ENCODE measurements at places on chromosomes 5 and 9.

DNA sequence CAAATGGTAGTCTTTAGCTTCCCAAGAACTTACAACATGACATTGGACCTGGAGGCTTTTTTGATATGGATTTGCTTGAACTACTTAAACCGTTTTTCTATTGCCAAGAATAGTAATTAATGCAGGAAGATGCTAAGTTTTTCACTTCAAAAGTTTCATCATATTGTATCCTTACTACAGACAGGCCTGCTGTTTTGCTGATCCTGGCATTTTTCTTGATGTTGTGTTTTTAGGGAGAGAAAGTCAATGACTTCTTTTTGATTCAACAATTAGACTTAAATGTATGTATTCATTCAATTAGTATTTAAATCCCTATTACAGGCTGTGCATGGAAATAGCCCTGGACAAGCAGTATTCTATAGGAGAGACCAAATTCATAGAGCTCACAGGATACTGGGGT lies 172.7 kb downstream of the TRPM3 start:
- DNase-seq: no peak

- no peak for DNase-seq
Observed at GRCh38 chr9:98575379-98576346, 133.1 kb downstream of the GABBR2 start.

- DNase-seq: no peak
Observed at GRCh38 chr5:127086589-127086988, 13.3 kb upstream of the C5orf63 start.

- no peak for DNase-seq
Observed at GRCh38 chr5:107808671-107809137, 138.0 kb upstream of the EFNA5 start.

- no peak for DNase-seq
Observed at GRCh38 chr9:18791074-18791473, 241.9 kb downstream of the SAXO1 start.

DNA sequence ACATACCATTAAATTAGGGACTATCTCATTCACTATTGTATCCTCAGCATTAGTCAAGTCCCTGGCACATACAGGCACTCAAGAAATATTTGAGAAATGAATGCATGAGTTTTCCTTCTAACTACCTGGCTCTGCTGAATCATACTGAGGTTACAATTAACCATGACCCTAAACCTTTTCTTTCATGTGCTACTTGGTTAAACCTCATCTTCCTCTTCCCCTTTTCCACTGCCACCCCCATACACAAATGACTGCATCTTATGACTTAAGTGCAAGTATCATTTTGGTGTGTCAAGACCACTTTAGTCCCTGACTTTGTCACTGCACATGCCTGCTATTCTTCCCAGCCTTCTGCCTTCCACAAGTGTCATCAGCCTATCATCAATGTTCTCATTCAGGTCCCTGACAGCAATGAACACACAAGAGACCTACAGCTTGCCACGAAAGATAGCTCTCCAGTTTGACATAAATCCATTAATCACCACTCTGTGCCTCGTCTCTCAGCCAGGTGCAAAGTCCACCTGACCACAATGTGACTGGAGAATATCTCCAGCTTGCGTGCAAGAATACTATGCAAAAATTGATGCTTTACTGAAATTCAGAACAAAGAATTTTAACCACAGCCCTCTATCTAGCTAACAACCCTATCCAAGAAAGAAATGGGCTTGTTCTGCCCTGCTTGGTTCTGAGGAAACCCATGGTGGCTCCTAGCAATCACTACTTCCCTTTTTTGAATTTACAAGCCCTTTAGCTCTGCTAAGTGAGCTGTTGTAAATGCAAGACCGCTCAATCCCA lies 74.5 kb downstream of the MAPKAP1 start:
- DNase-seq: no peak

DNA sequence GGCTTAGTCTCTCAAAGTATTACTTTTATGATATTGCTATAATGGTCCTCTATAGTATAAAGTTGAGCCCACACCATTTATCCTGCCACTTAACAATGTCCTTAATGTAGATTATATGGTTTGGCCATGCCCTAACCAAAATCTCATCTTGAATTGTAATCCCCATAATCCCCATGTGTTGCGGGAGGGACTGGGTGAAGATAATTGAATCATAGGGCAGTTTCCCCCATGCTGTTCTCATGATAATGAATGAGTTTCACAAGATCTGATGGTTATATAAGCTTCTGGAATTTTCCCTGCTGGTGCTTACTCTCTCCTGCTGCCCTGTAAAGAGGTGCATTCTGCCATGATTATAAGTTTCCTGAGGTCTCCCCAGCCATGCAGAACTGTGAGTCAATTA lies 498.8 kb downstream of the RAB3C start:
- DNase-seq: no peak

DNA sequence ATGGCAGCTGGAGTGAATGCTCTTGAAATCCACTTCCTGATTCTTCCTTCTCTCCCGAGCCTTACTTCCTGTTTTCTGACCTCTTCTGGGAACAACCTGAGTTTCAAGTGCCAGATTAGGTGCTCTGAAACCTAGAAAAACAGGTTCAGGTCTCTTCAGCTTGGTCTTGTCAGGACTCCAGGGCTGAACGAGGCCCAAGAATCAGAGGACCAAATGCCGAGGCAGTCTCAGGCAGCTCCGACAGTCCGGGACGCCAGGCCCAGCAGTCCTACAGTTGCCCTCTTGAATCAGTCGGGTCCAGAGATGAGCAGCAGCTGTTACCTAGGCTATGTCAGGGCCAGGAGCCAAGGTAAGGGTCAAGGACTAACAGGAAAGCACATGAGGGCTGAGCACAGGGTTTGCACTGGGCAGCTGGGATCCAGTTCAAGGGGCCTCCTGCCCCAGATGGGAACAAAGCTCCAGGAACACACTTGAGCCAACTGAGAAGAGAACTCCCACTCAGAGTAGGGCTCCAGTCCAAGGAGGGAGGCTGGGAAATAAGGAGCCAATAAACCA lies 38.3 kb upstream of the ADRA1B start:
- DNase-seq: no peak

GRCh38 chr9:128149951-128150593 lies 819 bp downstream of the LCN2 start:
- DNase-seq: no peak

GRCh38 chr5:96952118-96952750 lies 16.4 kb downstream of the LNPEP start:
- no peak for DNase-seq

- DNase-seq: no peak
Observed at GRCh38 chr9:126457890-126458289, 131.3 kb downstream of the MVB12B start.

DNA sequence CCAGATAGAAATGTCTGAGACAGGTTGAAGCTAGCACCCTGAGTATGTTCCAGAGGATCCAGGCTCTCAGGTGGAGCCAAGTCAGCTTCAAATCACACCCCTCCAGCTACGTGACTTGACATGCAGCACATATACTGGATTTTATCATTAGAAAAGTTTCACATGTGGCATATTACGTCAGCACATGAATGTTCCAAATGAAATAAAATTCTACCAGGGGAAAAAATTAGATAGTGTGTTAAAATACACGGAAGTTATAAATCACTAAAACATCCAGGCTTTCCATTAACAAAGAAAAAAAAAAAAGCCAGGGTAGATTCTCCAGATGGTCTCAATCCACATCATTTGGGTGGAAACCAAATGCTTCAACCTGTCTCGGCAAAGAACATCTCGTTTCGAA lies 251.6 kb downstream of the MPDZ start:
- no peak for DNase-seq

GRCh38 chr5:139848508-139849100 lies 53.0 kb downstream of the PSD2 start:
- DNase-seq: no peak

DNA sequence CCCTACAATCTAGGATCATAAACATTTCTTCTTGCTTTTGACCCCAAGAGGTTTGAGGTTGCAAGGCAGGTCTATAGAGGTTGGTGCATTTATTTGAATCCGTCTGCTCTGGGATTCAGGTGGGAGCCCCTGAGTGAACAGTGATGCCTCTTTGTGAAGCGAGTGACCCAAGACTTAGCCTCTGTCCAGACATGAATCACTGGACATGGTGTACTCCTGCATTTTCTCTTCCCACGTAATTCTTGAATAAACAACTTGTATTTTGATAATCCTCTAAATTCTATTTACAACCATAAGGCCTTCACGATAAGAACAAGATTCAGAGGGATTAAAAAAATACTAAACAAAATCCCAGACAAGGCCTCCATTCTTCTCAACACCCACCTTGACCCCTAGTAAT lies 67.5 kb upstream of the PLPP6 start:
- DNase-seq: no peak

GRCh38 chr9:133347515-133347984 lies 381 bp downstream of the MED22 start:
- DNase-seq: no peak

GRCh38 chr5:124404796-124405195 lies 341.6 kb downstream of the ZNF608 start:
- DNase-seq: no peak

- DNase-seq: no peak
Observed at GRCh38 chr9:89888233-89888632, 283.4 kb downstream of the GADD45G start.

- no peak for DNase-seq
Observed at GRCh38 chr9:124660341-124660801, 110.7 kb downstream of the NR6A1 start.

DNA sequence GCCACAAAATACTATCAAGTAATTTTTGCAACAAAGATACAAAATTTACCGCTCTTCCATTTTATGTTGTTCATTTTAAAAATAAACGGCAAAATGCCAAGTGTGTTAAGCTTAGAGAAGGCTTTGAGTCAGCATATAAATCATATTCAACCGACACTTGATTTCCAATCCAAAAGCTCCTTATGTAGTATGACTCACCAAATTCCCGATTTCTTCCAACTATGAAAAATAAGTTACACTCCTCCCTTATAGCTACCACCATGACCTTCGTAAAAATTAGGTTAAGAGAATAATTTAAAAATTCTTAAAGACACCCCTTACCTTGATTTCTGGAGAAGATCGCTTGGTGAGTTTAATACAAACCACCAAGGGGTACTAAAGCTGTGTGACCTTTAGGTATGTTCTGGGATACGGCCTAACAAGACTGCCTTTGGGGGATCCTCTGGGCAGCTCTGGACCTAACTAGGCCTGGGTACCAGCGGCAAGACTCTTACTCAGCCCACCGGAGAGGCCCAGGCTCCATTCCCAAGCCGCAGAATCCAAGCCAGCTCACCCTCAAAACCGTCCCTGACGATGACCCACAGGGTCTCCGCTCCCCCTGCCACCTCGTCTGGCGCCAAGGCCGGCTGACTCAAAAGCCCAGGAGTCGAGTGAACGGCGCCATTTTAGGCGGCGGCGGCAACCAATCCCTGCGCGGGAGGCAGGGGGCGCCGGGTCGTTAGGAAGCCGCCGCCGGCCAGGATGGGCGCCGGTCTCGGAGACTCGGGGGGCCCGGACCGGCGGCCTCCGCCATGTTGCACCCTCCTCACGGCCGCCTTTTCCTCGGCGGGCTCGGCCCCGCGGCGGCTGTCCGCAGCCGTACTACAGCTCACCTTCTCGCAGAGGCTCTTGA lies 739 bp downstream of the PPP2CA start:
- peak; percentile 42 for DNase-seq

DNA sequence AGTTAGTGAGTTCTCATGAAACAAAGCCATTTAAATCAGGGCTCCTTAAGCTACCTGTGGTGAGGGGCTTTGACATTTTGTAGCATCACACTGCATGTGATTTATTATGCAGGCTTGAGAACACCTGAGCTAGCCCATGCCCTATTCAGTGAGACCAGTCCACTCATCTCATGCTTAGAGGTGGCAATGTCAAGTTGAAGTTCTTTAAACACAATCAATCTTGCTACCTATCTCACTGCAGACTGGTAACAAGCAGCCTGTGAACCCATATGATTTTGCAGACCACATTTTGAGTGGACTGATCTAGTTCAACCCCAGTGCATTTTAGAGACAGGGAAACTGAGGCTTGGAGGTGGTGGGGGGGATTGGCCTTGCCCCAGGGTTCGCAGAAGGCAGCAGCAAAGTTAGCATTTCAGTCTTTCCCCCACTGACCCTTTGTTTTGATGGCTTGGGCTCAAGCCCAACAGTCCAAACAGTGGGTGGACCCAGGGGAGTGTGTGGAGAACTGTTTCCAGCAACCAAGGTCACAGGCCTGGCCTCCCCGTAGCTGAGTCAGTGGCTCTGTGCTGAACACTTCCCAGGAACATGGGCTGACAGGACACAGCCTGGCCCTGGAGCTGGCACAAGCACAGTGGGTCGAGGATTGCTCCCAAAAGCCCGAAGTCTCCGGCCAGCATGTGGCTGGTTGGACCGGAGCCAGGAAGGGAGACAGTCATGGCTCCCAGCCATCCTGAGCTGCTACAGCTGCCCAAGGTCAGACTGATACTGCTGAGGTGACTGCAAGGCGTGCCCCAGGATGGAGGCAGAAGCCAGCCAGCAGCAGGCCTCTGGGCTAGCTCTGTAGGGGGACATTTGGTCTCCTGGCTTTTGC lies 95.3 kb downstream of the RGS3 start:
- no peak for DNase-seq

- DNase-seq: no peak
Observed at GRCh38 chr5:124297826-124298225, 448.6 kb downstream of the ZNF608 start.

- DNase-seq: no peak
Observed at GRCh38 chr9:112051812-112052211, 123.3 kb downstream of the SUSD1 start.

GRCh38 chr5:68679041-68679440 lies 414.8 kb upstream of the SLC30A5 start:
- no peak for DNase-seq

GRCh38 chr5:73763300-73764032 lies 137.5 kb downstream of the ARHGEF28 start:
- no peak for DNase-seq

GRCh38 chr5:16931334-16932110 lies 4.6 kb downstream of the MYO10 start:
- DNase-seq: no peak

- no peak for DNase-seq
Observed at GRCh38 chr9:89514337-89514736, 16.4 kb upstream of the SEMA4D start.

DNA sequence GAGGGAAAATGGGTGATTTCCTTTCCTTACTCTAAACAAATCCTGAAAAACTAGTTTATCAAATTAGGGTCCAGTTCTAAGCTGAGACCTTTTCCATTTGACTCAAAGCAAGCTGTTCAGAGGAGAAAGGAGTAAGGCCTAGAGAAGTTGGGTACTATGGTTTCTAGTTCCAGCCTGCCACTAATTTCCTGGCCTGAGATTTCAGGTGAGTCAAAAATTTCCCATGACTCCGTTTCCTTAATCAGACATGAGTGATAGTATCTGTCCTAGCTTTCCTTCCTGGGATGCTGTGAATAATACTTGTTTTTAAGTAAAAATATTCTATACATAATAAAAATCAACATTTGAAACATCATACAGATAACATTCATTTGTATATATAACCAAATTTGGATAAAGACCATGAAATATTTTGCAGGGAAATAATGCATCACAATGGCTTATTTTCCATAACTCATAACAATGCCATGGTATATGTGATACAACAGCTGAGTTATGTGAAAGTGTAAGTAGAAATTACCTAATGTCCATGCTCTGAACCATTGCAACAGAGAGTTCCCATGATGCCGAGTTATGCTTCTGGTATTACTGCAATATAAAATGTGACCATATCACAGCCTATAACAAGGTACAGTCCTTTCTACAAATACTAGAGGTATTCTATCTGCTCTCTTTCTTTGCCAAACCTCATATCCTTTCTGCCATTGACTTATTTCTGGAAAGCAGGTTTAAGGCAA lies 142.7 kb downstream of the MLLT3 start:
- DNase-seq: no peak
